Stimulated activated CD8-positive, alpha-beta memory T cell treated with anti-CD3 and anti-CD28 coated beads, Interleukin-4, amount 100 ng/mL, for 4 hours (primary cell): ENCODE measurements at places on chromosomes 12 and 14.

- no peak for DNase-seq
Measured at GRCh38 chr12:86265329-86265695, 9.1 kb upstream of the MGAT4C start.

GRCh38 chr12:29609431-29610215, 112.1 kb upstream of the OVCH1 start:
- DNase-seq = no peak

DNA sequence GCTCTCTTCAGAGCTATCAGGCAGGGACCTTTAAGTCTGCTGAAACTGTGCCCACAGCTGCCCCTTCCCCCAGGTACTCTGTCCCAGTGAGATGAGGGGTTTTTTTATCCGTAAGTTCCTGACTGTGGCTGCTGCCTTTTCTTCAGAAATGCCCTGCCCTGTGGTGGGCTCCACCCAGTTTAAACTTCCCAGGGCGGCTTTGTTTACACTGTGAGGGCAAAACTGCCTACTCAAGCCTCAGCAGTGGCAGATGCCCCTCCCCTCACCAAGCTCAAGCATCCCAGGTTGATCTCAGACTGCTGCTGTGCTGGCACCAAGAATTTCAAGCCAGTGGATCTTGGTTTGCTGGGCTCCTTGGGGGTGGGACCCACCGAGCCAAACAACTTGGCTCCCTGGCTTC, 46.9 kb upstream of the SLC16A7 start:
- no peak for DNase-seq

DNA sequence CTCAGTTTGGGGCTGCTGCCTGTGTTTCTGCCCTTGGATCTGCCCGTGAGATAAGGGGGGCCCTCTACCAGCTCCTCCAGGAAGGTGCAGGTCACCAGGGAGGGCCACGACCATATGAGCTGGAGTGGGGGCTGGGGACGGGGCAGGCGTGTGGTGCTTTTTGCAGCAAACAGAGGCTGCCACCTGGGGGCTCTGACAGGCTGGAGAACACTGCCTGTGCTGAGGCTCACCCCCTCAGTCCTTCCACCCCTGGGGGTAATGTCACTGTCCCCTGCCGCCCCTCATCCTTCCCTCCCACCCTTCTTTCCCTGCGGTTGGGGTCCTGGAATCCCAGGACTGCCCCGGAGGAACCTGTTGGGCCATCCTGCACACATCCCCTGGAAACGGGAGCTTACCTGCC, 3.2 kb downstream of the PLD4 start:
- no peak for DNase-seq

- DNase-seq = no peak
Measured at GRCh38 chr12:19484738-19485137, 45.4 kb downstream of the AEBP2 start.

DNA sequence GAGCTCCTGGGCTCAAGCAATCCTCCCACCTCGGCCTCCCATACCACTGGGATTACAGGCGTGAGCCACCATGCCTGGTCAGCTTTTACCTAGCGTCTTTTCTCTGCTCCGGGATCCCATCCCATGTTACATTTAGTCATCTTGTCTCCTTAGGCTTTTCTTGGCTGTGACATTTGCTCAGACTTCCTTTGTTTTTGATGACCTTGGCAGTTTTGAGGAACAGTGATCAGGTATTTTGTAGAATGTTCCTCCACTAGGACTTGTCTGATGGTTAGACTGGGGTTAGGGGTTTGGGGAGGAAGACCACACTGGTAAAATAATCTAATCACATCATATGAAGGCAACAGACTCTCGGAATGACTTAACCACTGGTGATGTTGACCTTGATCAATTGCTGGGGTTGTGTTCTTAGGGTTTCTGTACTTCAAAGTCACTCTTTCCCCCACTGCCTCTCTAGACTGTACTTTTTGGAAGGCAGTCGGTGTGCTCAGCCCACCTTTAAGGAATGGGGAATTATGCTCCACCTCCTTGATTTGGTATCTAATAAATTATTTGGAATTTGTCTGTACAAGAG, 48.4 kb downstream of the RIN3 start:
- no peak for DNase-seq

- DNase-seq = no peak
Measured at GRCh38 chr14:26794731-26795130, 196.9 kb upstream of the NOVA1 start.

GRCh38 chr14:100898935-100899883, 4.3 kb downstream of the RTL1 start:
- no peak for DNase-seq

DNA sequence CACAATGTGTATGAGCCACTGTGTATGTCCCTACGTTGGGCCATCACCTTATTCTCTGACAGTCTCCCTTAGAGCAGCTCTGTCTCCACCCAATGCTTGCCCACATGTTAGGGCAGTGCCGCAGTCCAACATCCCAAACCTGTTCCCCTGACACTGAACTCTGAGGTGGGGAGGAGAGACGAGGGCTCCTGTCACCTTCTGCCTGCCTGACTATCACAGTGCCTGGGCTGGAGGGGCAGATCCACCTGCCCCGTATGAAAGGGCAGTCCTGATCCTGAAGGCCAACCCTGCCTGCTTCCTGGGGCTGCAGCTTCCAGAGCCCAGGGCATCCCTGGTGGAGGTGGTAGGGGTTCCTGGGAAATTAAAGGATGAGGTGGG, 2.2 kb downstream of the TGM1 start:
- DNase-seq = no peak

- DNase-seq = no peak
Measured at GRCh38 chr14:55180434-55180833, 11.0 kb downstream of the DLGAP5 start.

DNA sequence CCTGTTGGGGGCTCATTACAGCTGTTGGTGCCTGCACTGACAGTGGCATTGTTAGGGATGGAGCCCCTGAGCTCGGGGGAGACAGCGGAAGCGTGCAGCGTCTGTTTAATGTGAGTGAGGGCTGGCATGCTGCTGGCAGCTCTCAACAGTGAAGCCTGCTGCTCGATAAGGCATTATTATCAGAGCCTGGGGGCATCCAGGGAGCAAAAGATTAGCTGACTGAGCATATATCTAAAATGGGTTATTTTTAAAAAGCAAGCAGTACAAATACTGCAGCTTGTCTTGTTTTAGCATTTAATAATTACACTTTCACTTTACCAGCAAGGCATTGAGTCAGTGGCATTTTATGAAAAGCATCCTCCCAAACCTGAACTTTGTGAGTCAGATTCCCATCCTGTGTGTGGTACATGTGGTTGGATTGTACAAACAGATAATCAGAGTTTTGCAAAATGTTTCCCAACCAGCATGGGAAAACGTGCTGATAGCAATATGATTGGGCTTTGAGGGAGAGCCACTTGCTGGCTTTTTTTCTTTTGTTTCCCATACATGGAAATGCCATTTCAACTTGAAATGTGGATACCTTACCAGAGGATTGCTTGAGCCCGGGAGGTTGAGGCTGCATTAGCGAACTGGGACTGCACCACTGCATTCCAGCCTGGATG, 150.8 kb downstream of the PRKCH start:
- no peak for DNase-seq

DNA sequence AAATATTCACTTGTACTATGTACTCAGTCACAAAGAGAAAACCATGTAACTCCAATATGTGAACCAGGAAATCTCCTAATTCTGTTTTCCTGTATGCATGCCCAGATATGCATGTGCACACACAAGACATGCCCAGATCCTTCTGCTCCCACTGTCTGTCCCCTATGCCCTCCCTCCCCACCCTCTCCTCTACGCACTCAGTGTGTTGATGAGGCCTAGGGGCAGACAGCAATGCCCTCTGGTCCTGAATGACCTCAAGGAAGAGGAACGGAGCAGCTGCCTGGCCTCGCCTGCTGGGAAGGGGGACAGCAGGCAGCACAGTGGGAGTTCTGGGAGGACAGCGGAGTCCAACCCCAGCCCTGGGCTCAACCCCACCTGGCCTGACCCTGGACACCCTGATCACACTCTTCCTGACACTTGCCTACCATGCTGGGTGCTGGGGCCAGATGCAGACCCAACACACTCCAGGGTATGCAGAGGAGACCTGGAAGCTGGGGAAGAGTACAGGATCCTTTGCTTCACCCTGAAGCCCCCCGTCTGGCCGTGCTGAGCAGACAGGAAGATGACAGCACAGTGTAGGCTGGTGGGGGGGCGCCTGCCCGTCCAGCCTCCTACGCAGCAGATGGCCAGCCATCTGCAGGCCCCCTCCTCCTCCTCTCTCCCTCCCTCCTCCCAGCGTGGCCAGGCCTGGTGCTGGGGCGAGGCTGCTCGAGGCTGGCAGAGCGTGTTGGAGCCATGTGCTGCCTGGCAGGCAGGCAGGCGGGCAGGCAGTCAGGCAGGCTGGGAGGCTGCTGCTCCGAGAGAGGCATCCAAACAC, 106.6 kb upstream of the NCOR2 start:
- DNase-seq = no peak

GRCh38 chr12:89878950-89879349, 170.3 kb upstream of the ATP2B1 start:
- no peak for DNase-seq

GRCh38 chr12:19456176-19456575, 16.9 kb downstream of the AEBP2 start:
- DNase-seq = no peak

GRCh38 chr12:94445662-94446061, 14.0 kb downstream of the CEP83 start:
- no peak for DNase-seq

DNA sequence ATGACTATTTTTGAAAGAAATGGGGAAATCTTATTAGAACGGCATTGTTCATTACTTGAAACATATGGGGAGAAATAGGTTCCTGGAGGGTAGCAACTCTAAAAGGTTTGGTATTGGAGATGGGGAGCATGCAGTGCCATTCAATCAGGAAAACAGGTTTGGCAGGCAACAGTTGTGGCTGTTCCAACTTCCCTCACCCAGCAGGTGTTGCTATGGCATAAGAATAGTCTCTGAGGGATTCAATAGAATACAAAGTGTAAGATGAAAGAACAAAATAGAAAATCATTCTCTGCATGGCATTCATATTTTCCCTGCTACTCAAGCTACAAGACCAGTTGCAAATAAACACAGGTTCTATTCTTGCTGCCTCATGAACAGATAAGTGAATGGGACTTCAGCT, 393.3 kb upstream of the RPL10L start:
- DNase-seq = no peak

- DNase-seq = no peak
Measured at GRCh38 chr14:61475316-61475715, 153.9 kb downstream of the PRKCH start.

DNA sequence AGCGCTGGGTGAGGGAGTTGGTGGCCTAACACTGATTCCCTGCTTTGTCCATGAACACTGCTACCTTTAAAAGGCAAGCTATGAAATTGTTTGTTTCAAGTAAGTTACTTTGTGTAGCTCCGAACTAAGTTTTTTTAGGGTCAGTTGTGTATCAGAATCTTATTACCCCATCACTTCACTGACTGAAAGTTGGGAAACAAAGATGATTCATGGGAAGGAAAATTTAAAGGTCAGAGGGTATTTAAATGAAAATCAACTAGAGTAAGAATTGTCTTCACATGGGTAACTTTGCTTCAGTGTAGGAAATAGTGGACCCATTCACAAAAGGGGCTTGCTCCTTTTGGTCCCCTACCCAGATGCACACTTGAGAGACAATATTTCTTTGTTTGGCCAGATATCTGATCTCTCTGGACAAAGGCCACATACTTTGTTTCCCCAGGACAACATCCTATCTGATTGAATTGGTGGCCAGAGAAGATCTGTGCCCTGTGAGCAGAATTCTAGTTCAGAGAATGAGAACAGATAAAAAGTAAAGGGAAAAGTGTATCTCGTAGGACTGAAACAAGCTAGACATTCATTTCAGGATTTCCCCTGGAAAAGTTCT, 53.5 kb downstream of the RAB35 start:
- no peak for DNase-seq

- DNase-seq = peak; percentile 15
Measured at GRCh38 chr14:64465191-64465822, at the start of gene AKAP5. AKAP5 (plus strand) TSS chr14:64465499; CDS start chr14:64468395, 2,896 bp downstream.

DNA sequence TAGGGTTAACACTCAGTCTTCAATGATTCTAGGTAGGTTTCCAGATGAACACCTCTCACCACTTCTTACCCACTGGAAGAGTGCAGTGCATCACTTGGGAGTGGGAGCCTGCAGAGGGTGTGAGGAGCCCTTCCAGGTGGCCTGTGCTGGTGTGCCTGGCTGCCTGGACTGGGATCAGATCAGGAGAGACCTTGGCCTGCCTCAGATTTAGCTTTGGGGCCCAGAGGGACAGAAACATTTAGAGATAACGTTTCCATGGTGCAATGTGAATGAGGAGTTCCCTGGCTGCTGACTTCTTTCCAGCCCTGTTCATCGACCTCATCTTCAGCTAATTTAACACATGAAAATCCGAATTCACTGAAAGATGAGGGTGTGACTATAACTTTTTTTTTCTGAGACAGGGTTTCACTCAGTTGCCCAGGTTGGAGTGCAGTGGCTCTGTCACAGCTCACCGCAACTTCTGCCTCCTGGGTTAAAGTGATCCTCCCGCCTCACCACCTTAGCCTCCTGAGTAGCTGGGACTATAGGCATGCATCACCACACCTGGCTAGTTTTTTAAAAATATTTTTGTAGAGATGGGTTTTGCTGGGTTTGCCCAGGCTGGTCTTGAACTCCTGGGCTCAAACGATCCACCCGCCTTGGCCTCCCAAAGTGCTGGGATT, 53.6 kb downstream of the SUSD6 start:
- no peak for DNase-seq

DNA sequence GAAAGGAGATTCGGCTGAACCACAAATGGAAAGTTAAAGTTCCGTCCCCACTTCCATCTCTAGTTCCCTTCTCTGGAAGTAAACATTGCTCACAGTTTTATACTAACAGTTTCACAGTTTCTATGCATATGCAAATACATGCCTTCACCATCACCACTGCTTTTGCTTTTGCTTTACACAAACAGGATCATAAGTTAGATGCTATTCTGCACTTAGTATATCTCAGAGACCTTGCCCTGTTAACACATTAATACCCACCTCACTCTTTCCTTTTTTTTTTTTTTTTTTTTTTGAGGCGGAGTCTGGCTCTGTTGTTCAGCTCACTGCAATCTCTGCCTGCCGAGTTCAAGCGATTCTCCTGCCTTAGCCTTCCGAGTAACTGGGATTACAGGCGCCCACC, 890 bp downstream of the TEP1 start:
- DNase-seq = no peak

GRCh38 chr12:100453951-100454350, 19.7 kb upstream of the NR1H4 start:
- no peak for DNase-seq

GRCh38 chr12:77384941-77385340, 319.6 kb upstream of the E2F7 start:
- DNase-seq = no peak

- DNase-seq = no peak
Measured at GRCh38 chr12:103737881-103738280, 103.2 kb downstream of the NT5DC3 start.

- no peak for DNase-seq
Measured at GRCh38 chr14:93765155-93765554, 23.1 kb downstream of the PRIMA1 start.

DNA sequence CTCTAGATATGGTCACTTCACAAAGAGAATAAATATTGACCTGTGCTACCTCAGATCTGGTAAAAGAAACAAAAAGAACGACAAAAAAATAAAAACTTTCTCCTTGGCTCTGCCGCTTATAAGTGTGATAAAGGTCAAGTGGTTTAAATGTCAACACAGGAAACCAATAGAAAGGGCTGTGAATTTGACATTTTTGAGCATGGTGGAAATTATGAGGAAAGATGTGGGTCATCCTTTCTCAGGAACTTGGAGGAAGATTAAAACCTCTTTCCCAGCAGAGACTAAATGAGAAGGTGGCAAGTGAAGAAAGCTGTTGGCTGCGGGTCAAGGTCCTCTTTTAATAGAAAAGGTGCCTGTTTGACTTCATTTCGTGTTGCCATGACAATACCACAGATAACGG, 28.2 kb downstream of the TESPA1 start:
- no peak for DNase-seq

GRCh38 chr14:74756326-74756725, 6.8 kb upstream of the YLPM1 start:
- no peak for DNase-seq
